ENCODE measurements at places on chromosomes 12 and 14. TPM values are rescaled to one million over a fixed set of nuclear protein-coding genes. Genes with fewer than 3 reads are reported as not detected.

The PRB2 gene
- total RNA-seq, result not detected

The TDRD9 gene
- total RNA-seq, result 0.99 TPM

The CLEC2B gene
- 26.4 TPM for total RNA-seq

The ABCC9 gene
- under 0.01 TPM for total RNA-seq

The GALNT8 gene
- total RNA-seq, result 0.20 TPM

The PPFIA2 gene
- total RNA-seq, result not detected

The ANG gene
- total RNA-seq, result 7.2 TPM

The KRT4 gene
- not detected for total RNA-seq

The CLEC9A gene
- not detected for total RNA-seq

The ZC2HC1C gene
- total RNA-seq, result 0.40 TPM

The HOXC11 gene
- not detected for total RNA-seq

The ADSS1 gene
- total RNA-seq, result 0.87 TPM

The BDKRB1 gene
- total RNA-seq, result not detected

The RASSF8 gene
- 43.3 TPM for total RNA-seq

The TAS2R7 gene
- total RNA-seq, result not detected

The PTMS gene
- 45.1 TPM for total RNA-seq

The PTPN6 gene
- 2.2 TPM for total RNA-seq

The VRTN gene
- total RNA-seq, result not detected

The PIANP gene
- total RNA-seq, result not detected

The PCBP2 gene
- total RNA-seq, result 299 TPM

The AMN gene
- 0.20 TPM for total RNA-seq

The CCDC177 gene
- total RNA-seq, result not detected

The P2RX2 gene
- not detected for total RNA-seq

The BCL11B gene
- under 0.01 TPM for total RNA-seq

The EFS gene
- not detected for total RNA-seq

The TMEM260 gene
- 7.0 TPM for total RNA-seq

The CPM gene
- total RNA-seq, result 0.44 TPM

The GALNT9 gene
- 0.22 TPM for total RNA-seq

The BAZ1A gene
- total RNA-seq, result 29.9 TPM

The CCDC60 gene
- not detected for total RNA-seq

The NOS1 gene
- total RNA-seq, result not detected

The TMX1 gene
- 34.0 TPM for total RNA-seq

The GALC gene
- total RNA-seq, result 9.5 TPM

The GPR84 gene
- total RNA-seq, result under 0.01 TPM

The PSMD9 gene
- 40.1 TPM for total RNA-seq

The ANKS1B gene
- total RNA-seq, result 0.20 TPM

The IL31 gene
- total RNA-seq, result not detected

The DHH gene
- total RNA-seq, result 0.20 TPM

Measured in lung microvascular endothelial cell (primary cell).